Left renal cortex interstitium (tissue), 4 donors: ENCODE measurements at places on chromosomes 16 and 17. TPM values are rescaled to one million over a fixed set of nuclear protein-coding genes. Genes with fewer than 3 reads are reported as not detected.

- no peak for DNase-seq
These were observed 47.1 kb downstream of the VMP1 start for GRCh38 chr17:59754552-59754951.

- DNase-seq = no peak
These were observed 31.4 kb upstream of the SPNS2 start for GRCh38 chr17:4467287-4467686.

Gene TBX4
- polyA plus RNA-seq = 0.25 TPM

GRCh38 chr17:78020717-78021108 lies 62.2 kb downstream of the TNRC6C start:
- no peak for DNase-seq

Gene CLDN6
- 39.4 TPM for polyA plus RNA-seq
